Upper lobe of right lung (tissue), 1 donor: ENCODE measurements at places on chromosomes 2 and 18.
A peak's percentile ranks its signal among the peaks of the same experiment; 100 is the strongest.

DNA sequence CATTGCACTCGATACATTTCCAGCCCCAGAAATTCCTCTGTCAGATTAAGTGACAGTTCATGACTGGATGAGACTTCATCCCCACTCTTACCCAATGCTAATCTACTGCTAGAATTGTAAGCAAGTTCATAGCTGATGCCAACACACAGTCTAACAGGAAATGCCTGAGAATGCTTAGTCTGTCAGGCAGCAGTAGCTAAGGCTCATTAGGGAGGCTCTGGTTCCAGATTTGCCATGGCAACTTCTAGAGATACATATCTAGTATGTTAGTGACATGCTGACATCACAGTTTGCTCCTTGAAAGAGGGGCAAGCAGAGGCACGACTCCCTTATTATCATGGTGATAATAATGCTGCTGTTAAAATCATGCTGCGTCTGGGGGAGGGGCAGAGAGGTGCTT, 198.4 kb downstream of the RBM43 start:
- no peak for DNase-seq

DNA sequence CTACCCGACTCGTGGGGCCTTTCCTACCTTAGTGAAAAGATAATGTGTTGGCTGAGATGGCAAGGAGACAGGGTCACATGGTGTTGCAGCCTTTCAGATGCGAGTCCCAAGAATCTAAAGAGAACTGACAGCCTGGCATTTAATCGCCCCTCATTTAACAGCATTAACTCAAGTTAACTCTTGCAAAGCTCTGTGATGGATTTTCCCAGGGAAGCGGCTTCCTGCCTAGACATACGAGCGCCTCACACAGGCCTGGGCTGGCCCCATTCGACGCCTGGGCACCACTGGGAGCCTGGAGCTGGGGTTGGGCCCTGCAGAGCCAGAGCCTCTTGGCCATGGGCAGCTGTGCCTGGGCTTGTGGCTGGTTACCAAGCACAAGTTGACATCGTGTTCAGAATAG, 140.8 kb downstream of the SEPTIN10 start:
- DNase-seq, result no peak

GRCh38 chr2:33210626-33211025, 263.9 kb downstream of the LTBP1 start:
- DNase-seq, result no peak

DNA sequence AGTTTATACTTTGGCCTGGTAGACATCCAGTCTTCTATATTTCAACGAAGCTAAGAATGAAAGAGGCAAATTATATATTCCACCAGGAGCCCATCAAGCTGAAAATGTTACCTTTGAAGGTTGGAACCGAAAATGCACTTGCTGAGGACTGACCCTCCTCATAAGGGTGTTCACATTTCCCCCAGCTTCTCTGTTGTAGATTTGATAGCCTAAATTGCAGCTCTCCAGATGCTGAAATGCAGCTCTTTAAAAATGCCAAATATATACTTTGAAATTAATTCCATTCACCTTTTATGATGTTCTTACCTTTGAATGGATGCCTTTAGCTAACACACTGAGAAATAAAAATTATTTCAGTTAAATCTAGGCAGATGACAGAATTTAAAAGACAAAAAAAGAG, 1.8 kb upstream of the FIGN start:
- no peak for DNase-seq

- no peak for DNase-seq
These were observed 114.0 kb downstream of the HIBCH start for GRCh38 chr2:190205657-190206056.

DNA sequence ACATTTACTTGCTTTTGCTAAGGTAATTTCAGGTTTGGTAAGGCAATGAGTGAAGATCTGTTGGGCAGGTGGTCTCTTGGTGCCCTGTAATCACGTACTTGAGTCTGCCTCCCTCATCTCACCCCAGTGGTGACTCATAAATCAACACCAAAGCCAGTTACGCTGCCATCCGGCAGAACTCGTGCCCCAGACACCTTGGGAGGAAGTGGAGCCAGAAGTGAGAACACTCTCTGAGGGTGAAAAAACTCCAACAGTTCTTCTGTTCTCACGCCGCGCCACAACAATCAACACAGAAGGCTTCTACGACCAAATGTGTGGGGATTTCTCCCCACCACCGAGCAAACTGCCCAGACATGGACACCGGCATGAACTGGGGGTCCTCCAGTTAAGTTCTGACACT, 206.2 kb downstream of the ARL4C start:
- no peak for DNase-seq

- no peak for DNase-seq
These were observed 124.7 kb downstream of the ICOS start for GRCh38 chr2:204061241-204061640.

GRCh38 chr2:218995972-218996711, 2.9 kb upstream of the CRYBA2 start:
- peak; percentile 94 for DNase-seq

GRCh38 chr2:226644399-226644865, 155.2 kb downstream of the IRS1 start:
- DNase-seq, result no peak

GRCh38 chr2:105917226-105917625, 172.5 kb downstream of the NCK2 start:
- no peak for DNase-seq

DNA sequence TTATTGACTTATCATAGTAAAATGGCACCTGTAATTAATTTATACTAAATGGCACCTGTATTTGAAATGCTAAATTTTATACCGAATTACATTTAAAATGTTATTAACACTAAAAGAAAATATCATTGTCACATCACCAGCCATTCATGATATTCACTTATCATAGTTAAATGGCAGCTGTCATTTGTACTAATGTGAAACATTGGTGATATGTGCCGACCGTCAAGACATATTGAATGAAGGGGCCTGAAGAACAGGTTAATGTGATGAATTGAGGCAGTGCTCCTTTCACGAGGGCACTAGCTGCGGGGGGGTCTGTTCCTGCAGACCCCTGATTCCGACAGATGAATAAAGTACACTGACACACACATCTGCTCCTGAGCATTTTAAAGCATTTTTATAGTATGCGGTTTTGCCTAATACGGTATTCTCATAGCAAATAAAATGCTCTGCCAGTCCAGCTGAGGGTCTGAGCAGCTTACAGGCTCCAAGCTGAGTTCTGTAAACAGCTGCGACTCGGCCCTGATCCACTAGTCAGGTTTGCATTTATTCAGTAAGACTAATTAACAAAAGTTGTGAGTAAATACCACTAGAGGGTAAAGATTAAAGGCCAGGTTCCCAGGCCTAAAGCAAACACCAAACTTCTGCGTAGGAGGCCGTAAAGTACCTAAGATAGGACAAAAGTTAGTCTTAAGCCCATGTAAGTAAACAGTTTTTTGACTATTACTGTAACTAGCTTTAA, 593.4 kb upstream of the NETO1 start:
- DNase-seq, result no peak

DNA sequence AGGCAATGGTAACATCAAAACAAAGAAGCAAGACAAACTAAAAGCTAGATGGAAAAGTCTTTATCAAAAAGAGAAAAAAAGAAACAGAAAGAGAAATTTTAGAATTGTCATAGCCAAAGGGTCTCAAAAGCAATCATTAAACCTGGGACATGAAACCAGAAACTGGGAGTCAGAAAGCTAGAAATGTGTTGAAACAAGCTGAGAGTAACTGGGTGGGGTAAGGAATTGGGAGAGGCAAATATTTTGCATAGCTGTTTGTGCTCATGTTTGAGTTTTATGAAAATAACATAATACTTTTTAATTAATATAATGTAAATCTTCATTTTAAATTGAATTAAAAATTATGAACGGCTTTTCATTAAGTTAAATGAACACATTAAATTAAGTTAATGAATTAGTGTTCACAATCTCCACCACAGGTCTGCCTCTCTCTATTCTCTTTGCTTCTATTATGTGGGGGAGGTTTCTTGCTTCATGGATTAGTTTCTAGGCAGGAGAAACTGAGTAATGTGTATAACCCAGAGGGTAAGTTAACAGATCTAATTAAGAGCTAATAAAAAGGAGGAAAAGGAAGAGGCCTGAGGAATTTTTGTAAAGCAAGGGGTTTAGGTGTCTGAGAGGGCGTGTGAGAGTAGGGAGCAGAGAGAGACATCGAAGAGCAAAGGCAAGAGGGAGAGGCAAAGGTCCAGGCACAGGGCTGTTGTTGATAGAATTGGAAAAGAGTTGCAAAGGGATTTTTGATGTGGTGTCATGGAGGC, 20.0 kb upstream of the SERPINB2 start:
- no peak for DNase-seq

GRCh38 chr18:72194072-72194471, 350.1 kb downstream of the CBLN2 start:
- no peak for DNase-seq

DNA sequence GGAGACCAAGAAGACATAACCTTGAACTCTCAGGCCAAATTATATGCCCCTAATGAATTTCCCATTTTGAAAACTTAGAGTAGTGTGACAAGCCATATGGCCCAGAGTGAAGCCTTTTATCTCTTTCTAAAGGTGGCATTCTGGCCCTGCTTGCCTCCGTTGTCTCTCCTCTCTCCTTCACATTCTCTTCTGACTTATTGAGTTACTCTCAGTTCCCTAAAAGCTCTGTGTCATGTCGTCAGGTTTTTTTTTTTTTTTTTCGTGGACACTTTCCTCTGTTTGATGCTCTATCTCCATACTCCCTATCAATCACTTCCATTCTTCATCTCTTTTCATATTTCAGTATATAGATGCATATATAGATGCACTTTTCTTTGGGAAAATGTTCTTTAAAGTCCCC, 128.1 kb upstream of the RPRM start:
- DNase-seq, result no peak

DNA sequence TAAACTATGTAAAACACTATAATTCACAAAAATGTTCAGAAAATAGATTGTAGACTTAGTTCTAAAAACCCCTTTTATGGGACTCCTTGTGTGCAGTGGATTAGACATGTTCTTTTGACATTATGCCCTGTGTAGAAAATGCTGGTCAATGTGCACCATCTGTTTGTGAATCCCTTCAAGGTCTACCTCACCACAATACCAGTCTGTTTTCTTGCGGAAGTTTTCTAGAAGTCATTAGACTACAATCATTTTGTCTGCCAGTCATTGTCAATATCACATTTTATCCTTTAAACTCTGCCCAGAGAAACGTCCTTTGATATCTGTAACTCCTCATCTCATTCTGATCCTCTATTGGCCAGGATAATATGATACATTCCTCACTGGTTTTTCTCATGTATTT, 7.8 kb downstream of the ITGA4 start:
- DNase-seq, result no peak

- no peak for DNase-seq
These were observed 35.0 kb downstream of the TTC32 start for GRCh38 chr2:19866771-19867170.

DNA sequence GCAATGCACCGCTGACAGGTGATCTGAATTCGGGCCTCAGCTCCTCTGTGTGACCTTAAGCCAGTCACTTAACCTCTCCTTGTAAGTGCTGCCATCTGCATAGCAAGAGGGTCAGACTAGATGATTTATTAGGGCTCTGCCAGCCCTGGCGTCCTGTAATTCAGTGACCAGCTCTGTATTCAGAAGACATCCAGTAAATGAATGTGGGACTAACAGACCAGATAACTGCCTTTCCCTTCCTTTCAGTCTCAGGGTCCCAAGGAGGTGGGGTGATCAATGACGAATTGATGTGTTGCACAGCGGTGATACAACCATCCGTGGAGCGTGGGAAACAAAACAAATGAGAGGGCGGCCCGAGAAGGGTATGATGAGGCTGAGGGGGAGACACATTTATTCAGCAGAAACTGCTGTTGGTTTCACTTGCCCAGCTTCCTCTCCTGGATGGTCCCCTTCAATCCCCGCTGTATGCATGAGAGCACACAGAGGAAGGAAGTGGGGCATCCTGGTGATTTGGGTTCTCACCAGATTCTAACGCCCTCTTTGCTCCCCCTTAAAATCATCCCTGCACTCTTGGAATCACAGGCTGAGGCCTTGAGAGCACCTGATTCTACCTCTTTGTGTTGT, 92.8 kb downstream of the VIT start:
- DNase-seq, result no peak

DNA sequence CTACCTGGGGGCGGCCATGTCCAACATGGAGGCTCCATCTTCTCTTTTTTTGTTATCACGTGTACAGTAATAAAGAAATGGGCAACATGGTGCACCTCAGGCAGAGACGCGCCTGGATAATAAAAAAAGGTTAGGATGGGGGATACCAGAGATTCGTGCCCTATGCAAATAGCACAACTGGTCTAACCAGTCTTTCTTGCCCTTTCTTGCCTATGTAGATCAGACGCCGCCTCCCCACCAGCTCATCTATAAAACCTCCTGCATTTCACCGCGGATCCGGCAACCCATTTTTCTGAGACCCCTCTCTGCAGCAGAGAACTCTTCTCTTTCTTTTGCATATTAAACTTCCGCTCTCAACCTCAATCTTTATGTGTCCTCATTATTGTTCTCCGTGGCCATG, 68.7 kb downstream of the MYL12B start:
- no peak for DNase-seq

DNA sequence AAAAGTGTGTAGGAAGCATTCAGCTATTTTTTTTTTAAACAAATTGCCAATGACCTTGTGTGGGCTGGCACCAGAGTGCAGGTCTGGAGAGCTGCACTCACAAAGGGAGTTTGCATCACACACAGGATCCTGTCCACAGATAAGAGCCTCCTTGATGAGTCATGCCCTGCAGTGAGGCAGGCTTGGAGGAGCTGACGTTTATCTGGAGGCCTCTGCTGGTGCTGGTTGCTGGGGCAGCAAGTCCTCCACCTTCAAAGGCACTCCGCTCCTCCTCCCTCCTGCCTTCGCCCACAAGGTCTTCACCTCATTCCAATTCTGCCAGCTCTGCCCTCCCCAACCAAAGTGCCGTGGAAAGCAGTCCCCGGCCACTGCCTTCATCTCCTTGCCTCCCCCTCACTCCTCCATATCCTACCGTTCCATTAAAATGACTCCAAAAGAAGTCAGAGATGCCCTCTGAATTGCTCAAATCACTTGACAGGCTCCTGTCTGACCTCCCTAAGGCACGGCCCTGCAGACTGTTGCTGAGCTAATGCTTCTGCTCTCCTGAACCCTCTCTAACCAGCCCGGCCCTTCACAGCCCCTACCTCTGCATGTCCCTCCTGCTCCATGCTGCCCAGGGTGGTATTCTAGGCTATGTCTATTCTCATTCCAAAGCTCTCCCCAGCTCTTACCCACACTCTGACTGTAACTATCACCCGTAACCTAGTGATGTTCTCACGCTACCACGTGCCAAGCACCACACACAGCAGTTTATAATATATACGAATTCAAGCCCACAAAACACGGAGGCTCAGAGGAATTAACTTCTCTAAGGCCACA, 30.9 kb downstream of the LONRF2 start:
- DNase-seq, result peak; percentile 88

- no peak for DNase-seq
These were observed 70.9 kb upstream of the LYPD6B start for GRCh38 chr2:148967578-148967977.

GRCh38 chr2:43196768-43197587, 29.4 kb downstream of the ZFP36L2 start:
- no peak for DNase-seq

GRCh38 chr2:240559286-240559685, 871 bp upstream of the DUSP28 start:
- DNase-seq, result no peak

GRCh38 chr18:34196256-34196655, 28.5 kb downstream of the NOL4 start:
- no peak for DNase-seq

- DNase-seq, result no peak
These were observed 59.0 kb downstream of the CWC22 start for GRCh38 chr2:179948058-179948457.
